Right lobe of liver (tissue), 6 donors: ENCODE measurements at places on chromosomes 2 and 18. TPM values are rescaled to one million over a fixed set of nuclear protein-coding genes. Genes with fewer than 3 reads are reported as not detected.

GRCh38 chr2:62071126-62071598 is 124.8 kb upstream of the B3GNT2 start:
- no peak for DNase-seq
- H3K4me3 ChIP-seq: no peak overlapping the region
- H3K27me3 ChIP-seq: no peaks in the 10 kb centered on the region
- H3K4me1 ChIP-seq: no peaks in the 10 kb centered on the region
- no peaks in the 10 kb centered on the region for H3K36me3 ChIP-seq
- no peak overlapping the region for H3K27ac ChIP-seq

GRCh38 chr2:22126978-22127377 is 1003.2 kb downstream of the TDRD15 start:
- H3K27me3 ChIP-seq: no peaks in the 10 kb centered on the region
- H3K27ac ChIP-seq: no peak overlapping the region
- H3K4me3 ChIP-seq: no peak overlapping the region
- no peaks in the 10 kb centered on the region for H3K36me3 ChIP-seq
- no peaks in the 10 kb centered on the region for H3K4me1 ChIP-seq
- no peak for DNase-seq

GRCh38 chr2:203352604-203353255 is 24.5 kb downstream of the ABI2 start:
- no peak for DNase-seq
- no peaks in the 10 kb centered on the region for H3K4me1 ChIP-seq
- H3K27me3 ChIP-seq: no peaks in the 10 kb centered on the region
- no peak overlapping the region for H3K4me3 ChIP-seq
- no peaks in the 10 kb centered on the region for H3K36me3 ChIP-seq

- no peaks in the 10 kb centered on the region for H3K36me3 ChIP-seq
- no peak for DNase-seq
- H3K4me3 ChIP-seq: no peak overlapping the region
- no peaks in the 10 kb centered on the region for H3K4me1 ChIP-seq
- H3K27ac ChIP-seq: no peak overlapping the region
- no peaks in the 10 kb centered on the region for H3K27me3 ChIP-seq
Observed at GRCh38 chr2:19767899-19768298, 133.9 kb downstream of the TTC32 start.

- DNase-seq: no peak
- no peak overlapping the region for H3K4me3 ChIP-seq
- H3K27me3 ChIP-seq: no peaks in the 10 kb centered on the region
- H3K27ac ChIP-seq: no peak overlapping the region
Observed at GRCh38 chr2:174535757-174536703, 49.2 kb upstream of the GPR155 start.

- H3K27ac ChIP-seq: no peak overlapping the region
- no peaks in the 10 kb centered on the region for H3K4me1 ChIP-seq
- DNase-seq: no peak
- H3K27me3 ChIP-seq: no peaks in the 10 kb centered on the region
- no peak overlapping the region for H3K4me3 ChIP-seq
Observed at GRCh38 chr2:171595896-171596295, 73.6 kb downstream of the CYBRD1 start.

DNA sequence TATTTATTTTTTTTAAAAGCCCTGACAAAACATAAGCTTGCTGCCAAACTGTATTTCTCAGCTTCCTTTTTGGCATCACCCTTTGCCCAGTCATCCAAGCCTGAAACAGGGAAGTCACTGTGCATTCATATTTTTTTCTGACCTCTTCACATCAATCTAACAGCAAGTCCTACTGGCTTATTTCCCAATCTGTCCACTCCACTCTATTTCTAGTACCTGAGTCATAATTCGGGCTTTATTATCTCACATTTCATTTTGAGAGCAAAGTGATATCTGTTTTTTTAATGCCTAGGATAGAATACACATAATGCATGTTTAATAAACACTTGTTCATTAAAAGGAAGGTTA is 5.1 kb downstream of the HNMT start:
- no peaks in the 10 kb centered on the region for H3K27me3 ChIP-seq
- peaks cover 3% of the 10 kb centered on the region for H3K36me3 ChIP-seq
- H3K4me1 ChIP-seq: no peaks in the 10 kb centered on the region

GRCh38 chr2:140891614-140892212 is 1239.1 kb downstream of the LRP1B start:
- no peaks in the 10 kb centered on the region for H3K4me1 ChIP-seq
- no peak overlapping the region for H3K27ac ChIP-seq
- no peaks in the 10 kb centered on the region for H3K36me3 ChIP-seq
- no peaks in the 10 kb centered on the region for H3K27me3 ChIP-seq

DNA sequence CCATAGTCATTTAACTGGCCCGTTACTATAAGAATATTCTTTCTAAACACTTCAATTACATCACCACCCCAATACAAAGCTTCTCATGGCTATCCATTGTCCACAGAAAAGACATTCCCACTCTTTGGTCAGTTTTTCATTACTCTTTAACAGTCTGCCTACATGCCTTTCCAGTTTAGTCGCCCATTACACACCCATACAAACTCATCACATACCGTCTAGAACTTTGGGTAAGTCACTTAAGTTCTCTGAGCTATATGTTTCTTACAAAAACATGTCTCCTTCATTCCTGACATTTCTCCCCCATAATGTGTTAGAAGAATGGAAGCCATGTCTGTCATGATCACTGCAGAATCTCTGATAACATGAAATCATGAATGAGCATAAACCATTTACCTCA is 108.2 kb upstream of the STK17B start:
- no peak for DNase-seq
- H3K4me1 ChIP-seq: no peaks in the 10 kb centered on the region
- H3K36me3 ChIP-seq: no peaks in the 10 kb centered on the region
- no peaks in the 10 kb centered on the region for H3K27me3 ChIP-seq
- H3K27ac ChIP-seq: no peak overlapping the region

DNA sequence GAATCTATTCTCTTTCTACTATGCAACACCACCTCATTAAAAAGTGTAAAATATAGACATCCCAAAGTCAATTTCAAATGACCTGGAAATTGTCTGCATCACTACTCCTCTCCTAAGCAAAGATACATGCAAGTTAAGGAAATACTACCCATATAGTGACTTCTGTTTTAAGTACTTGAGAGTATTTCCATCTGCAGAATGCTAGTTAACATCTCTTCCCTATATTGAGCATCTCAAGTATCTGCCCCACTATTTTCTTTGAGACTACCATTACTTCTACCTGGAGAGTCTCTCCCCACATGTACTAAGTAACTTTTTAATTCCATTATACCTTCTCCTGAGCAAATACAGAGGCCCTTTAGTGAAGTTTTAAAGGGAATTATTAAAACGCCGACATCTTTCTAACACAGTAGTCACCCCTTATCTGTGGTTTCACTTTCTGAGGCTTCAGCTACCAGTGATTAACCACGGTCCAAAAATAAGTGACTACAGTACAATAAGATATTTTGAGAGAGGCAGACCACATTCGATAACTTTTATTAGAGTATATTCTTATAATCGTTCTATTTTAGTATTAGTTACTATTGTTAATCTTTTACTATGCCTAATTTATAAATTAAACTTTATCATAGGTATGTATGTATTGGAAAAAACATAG is 21.8 kb downstream of the CWC22 start:
- H3K27ac ChIP-seq: no peak overlapping the region
- peaks cover 51% of the 10 kb centered on the region for H3K36me3 ChIP-seq
- H3K4me3 ChIP-seq: no peak overlapping the region
- H3K4me1 ChIP-seq: no peaks in the 10 kb centered on the region
- H3K27me3 ChIP-seq: no peaks in the 10 kb centered on the region
- no peak for DNase-seq

DNA sequence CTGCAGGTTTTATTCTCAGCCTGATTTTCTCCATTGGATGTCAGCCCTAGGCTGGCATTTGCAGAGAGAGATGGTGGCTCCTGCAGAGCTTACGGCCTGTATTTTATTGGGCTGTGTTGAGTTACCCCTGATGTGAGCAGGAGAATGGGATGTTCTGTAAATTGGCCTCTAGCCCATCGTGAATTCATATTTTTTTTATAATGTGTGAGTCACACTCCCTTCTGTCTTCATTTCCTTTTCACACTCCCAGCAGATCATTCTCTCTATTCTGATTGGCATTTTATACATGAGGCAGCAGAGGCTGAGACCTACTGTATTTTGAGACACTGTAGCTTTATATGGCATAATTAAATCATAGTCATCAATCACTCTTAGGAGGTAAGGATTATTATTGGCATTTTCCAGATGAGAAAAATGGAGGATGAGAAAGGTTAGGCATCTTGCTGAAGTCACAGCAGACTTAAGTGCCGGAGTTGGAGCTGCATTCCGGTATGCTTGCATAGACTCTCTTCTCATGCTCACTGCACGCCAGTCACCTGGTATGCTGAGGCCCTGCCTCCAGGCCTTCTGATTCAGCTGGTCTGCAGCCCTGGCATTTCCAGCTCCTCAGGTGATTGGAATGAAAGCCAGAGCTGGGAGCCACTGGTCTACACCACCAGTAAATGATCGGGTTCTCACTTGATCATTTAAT is 142.4 kb downstream of the NEDD4L start:
- no peaks in the 10 kb centered on the region for H3K36me3 ChIP-seq
- H3K27me3 ChIP-seq: no peaks in the 10 kb centered on the region
- DNase-seq: no peak
- H3K4me1 ChIP-seq: no peaks in the 10 kb centered on the region
- no peak overlapping the region for H3K4me3 ChIP-seq
- no peak overlapping the region for H3K27ac ChIP-seq

- peak overlapping the region; percentile 53 for H3K4me3 ChIP-seq
- H3K27ac ChIP-seq: peak overlapping the region; percentile 38
- no peaks in the 10 kb centered on the region for H3K4me1 ChIP-seq
- no peaks in the 10 kb centered on the region for H3K27me3 ChIP-seq
Observed at GRCh38 chr18:69401226-69401971, 711 bp downstream of the DOK6 start.

DNA sequence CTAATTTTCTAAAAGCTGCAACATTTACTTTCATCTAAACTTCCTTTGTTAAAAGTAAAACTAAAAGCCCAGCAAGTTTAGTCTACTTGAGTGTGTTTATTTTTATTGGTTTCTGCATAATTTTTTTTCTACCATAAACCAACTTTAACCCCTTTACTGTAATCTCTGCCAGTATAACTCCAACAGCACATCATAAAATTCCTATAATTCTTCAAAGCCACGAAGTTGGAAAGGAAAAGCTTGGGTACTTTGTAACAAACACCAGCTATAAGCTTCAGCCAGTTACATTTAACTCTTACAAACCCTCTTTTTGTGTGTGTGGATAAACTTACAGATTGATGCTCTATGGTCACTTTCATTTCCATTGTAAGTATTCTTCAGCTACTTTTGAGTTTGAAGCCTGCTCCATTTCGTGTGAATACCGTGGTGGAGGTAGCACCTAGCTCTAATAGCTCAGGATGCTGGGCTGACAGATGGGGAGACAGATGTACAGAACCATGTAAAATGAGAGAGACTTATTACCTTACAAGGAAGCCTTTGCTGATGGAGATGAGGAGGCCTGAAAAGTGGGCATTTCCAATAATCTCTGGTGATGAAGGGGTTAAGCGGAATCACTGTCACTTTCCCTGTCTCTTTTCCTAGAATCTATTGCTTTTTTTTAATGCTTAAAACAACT is 42.5 kb downstream of the ZEB2 start:
- no peaks in the 10 kb centered on the region for H3K36me3 ChIP-seq
- no peaks in the 10 kb centered on the region for H3K4me1 ChIP-seq
- DNase-seq: no peak
- H3K27me3 ChIP-seq: no peaks in the 10 kb centered on the region

The COLEC11 gene
- total RNA-seq: 25.2 TPM

The ANKRD62 gene
- not detected for total RNA-seq

GRCh38 chr2:98743835-98744234 is 12.9 kb upstream of the MGAT4A start:
- no peak for DNase-seq
- no peaks in the 10 kb centered on the region for H3K36me3 ChIP-seq

GRCh38 chr2:119476301-119477112 is 44.9 kb downstream of the TMEM37 start:
- H3K4me3 ChIP-seq: no peak overlapping the region
- H3K27ac ChIP-seq: no peak overlapping the region
- H3K36me3 ChIP-seq: no peaks in the 10 kb centered on the region
- DNase-seq: peak; percentile 72
